ENCODE measurements at places on chromosomes 2 and 18.

DNA sequence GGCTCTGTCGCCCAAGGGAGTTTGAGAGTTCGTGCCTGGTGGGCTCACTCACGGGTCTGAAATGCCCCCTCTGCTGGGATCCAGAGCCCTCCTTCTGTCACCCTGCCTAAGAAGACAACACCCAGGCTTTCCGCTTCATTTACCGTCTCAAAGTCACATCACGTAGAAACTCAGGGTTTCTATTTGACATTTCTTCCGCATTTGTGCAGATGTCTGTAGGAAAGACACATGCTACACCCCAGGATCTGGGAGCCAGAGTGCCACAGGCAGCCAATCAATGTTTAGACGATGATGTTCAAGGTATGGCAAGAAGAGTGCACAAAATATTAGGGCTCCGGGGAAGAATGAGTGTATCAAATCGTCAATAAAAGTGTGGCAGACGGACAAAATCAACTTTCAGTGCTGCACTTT lies 24.4 kb upstream of the ACKR3 start:
- H3K36me3 ChIP-seq: peaks cover 8% of the 10 kb centered on the region
- peaks cover 69% of the 10 kb centered on the region for H3K4me1 ChIP-seq
- H3K27me3 ChIP-seq: no peaks in the 10 kb centered on the region
- peak overlapping the region; percentile 86 for H3K4me3 ChIP-seq
- ATAC-seq: no peak

DNA sequence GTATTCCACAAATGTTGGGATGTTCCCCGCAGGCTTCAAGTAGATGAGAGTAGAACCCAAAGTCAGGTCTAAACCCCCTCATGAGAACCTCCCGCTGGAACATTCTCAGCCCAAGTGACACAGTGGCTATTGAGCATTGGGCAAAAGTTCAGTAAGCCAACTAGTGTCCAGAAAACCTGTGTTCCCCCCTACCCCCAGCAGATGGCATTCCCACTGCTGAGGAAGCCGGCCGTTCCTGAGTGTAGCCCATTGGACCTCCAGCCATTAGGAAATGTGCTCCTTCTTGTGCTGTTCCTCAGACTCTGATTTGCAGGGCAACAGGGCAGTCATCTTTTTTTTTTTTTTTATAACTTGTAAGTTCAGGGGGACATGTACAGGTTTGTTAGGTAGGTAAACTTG lies 152.1 kb downstream of the NCK2 start:
- no peaks in the 10 kb centered on the region for H3K27me3 ChIP-seq
- no peak overlapping the region for H3K27ac ChIP-seq
- H3K36me3 ChIP-seq: peaks cover 69% of the 10 kb centered on the region
- ATAC-seq: no peak
- no peak overlapping the region for H3K4me3 ChIP-seq
- H3K4me1 ChIP-seq: peaks cover 17% of the 10 kb centered on the region

GRCh38 chr2:112977559-112978056 lies at the start of gene IL36G:
TSS of gene IL36G (plus strand) at chr2:112978006. CDS start at chr2:112978639, 633 bp downstream.
- H3K27me3 ChIP-seq: peaks cover 6% of the 10 kb centered on the region
- H3K36me3 ChIP-seq: no peaks in the 10 kb centered on the region

DNA sequence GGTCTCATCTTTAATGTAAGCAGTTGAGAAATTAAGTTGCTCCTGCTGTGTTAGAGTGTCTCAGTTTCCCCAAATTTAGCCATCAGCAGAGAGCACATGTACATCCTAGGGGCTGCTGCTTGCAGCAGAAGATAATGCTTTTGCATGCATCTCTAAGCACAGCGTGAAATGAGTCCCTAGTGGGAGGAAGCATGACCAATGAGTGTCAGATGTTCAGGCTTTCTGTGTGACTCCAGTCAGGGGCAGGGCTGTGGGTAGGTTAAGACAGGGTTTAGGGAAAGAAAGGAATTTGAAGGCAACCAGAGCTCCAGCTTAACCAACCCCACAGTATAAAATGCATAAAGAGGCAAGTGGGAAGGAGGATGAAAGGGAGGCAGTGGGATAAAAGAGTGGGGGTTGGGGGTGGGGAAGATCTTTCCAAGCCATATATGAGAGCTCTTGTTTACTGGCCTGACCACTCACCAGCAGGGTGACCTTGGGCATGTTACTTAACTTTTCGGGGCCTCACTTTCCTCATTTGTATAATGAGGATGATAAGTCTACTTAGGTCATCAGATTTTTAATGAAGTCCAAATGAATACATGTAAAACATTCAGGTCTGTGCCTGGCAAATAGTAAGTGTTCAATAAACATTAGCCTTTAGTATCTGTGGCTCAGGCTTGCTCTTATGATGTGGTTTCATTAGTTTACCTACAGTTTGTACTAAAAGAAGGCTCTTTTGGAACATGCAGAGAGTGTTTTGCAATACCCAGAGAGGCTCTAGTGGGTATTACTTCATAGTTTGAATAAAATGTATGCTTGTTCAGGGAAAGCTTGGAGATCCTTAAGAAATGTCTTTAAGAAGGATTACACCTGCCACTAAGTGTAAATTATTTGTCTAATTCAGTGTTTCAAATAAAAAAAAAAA lies 42.7 kb upstream of the PELI1 start:
- H3K36me3 ChIP-seq: no peaks in the 10 kb centered on the region
- ATAC-seq: no peak

DNA sequence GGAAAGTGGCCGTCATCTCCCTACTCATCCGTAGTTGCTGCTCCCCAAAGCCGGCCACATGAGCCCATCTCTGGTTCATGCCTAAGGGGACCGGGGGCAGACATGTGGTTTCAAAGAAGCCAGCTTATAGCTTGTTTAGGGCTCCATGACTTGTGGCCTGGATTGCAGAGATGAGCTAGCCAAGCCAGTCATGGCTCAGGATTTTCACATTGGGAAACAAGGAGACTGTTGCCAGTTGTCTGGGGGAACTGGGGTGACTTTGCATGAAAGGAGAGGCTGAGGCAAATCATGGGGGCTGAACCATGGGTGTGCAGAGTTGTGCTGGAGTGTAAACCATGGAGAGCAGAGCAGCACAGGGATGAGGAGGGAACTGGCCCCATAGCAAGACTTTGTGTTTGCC lies 183.0 kb upstream of the APCDD1 start:
- H3K4me1 ChIP-seq: no peaks in the 10 kb centered on the region
- no peak overlapping the region for H3K27ac ChIP-seq
- no peak for ATAC-seq
- H3K4me3 ChIP-seq: no peak overlapping the region

GRCh38 chr2:101399021-101399799 lies 11.9 kb upstream of the CREG2 start:
- ATAC-seq: no peak
- H3K27ac ChIP-seq: no peak overlapping the region
- H3K27me3 ChIP-seq: peaks cover 30% of the 10 kb centered on the region
- H3K4me1 ChIP-seq: peaks cover 6% of the 10 kb centered on the region

- H3K4me1 ChIP-seq: peaks cover 35% of the 10 kb centered on the region
- no peaks in the 10 kb centered on the region for H3K27me3 ChIP-seq
- no peak for ATAC-seq
- H3K27ac ChIP-seq: peak overlapping the region; percentile 86
These were observed 35.0 kb downstream of the SRSF7 start for GRCh38 chr2:38716185-38716584.

DNA sequence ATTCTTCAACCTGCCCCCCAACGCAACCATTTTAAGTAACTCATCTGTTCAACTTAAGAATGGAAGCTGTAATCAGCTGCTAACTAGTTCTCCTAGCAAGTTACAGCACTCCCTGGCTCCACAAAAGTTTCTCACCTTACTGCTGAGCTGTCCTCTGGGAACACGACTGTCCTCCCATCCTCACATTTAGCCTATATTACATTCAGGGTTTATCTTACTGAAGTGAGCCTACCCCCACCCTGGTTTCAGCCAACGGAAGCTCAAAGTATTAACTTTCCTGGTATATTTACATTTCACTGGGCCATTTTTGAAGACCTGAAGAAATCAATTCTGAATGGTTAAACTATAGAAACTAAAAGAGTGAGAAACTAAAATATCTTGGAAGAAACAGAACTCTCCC lies 64.9 kb upstream of the TANK start:
- no peak overlapping the region for H3K27ac ChIP-seq
- ATAC-seq: no peak
- H3K36me3 ChIP-seq: no peaks in the 10 kb centered on the region
- no peak overlapping the region for H3K4me3 ChIP-seq

DNA sequence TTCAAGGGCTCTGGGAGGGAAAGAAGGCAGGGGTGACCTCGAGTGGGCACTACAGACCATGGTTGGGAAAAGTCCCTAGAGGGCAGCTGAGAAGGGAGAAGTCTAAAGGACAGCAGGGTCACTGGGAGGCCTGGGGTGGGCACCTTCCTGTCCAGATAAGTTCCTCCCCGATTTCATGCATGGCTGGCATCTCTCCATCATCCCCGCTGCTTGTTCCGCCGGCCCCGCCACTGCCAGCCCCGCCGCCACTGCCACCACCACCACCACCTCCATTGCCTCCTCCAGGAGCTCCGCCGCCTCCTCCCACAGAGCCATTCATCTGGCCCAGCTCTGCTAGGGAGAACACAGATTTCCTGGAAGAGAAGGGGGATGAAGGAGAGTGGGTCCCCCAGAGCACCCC lies 53.6 kb downstream of the MTHFD2 start:
- H3K27me3 ChIP-seq: no peaks in the 10 kb centered on the region
- no peak overlapping the region for H3K4me3 ChIP-seq
- H3K4me1 ChIP-seq: peaks cover 4% of the 10 kb centered on the region
- no peak for ATAC-seq
- H3K36me3 ChIP-seq: no peaks in the 10 kb centered on the region

GRCh38 chr2:135818937-135819610 lies 17.9 kb downstream of the LCT start:
- ATAC-seq: peak; percentile 39
- H3K27me3 ChIP-seq: no peaks in the 10 kb centered on the region
- H3K4me1 ChIP-seq: peaks cover 24% of the 10 kb centered on the region
- peak overlapping the region; percentile 73 for H3K4me3 ChIP-seq
- H3K36me3 ChIP-seq: no peaks in the 10 kb centered on the region

GRCh38 chr18:9996094-9996493 lies 82.3 kb downstream of the VAPA start:
- no peaks in the 10 kb centered on the region for H3K4me1 ChIP-seq
- peaks cover 24% of the 10 kb centered on the region for H3K27me3 ChIP-seq
- no peak overlapping the region for H3K27ac ChIP-seq
